ENCODE measurements at places on chromosomes 12 and 14.

DNA sequence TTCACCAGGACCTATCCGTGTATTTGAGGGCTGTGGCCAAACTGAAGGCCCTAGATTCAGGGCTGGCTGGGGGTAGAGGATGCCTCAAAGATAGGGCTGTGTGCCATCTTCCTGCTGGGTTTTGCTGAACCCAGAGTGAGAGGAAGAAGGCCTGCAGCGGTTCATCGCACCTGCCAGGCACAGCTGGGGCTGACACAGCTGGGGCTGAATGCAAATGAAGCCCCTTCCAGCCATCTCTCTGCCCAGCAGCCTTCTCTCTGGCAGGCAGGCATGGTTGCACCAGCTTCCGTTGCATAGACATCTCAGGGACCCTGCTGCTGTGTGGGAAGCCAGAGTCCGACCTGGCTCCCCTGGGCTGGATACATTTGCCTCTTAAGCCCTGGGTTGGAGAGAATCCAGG is 152.4 kb downstream of the TSPAN9 start:
- DNase-seq, result no peak

- no peak for DNase-seq
Observed at GRCh38 chr12:26276709-26277108, 81.3 kb downstream of the SSPN start.

DNA sequence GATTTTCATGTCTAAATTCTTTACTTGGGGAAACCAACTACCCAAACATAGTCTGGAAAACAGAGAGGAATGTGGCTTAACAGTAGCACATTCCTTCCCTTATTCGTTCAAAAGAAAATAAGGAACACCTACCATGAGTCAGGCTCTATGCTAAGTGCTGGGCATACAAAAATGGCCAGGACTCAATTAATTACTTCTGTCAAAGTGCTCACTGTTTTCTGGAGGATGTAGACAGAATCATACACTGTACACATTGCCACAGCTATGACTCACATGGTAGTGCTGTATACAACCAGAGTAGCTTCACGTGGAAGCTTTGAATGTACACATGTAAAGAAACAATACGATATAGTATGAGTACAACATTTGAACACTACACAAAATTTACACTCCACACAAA is 50.1 kb downstream of the SLC25A21 start:
- no peak for DNase-seq

- no peak for DNase-seq
Observed at GRCh38 chr12:72053604-72054003, 115.0 kb downstream of the TPH2 start.

GRCh38 chr14:95480887-95481226 is 35.6 kb downstream of the SYNE3 start:
- DNase-seq, result no peak

DNA sequence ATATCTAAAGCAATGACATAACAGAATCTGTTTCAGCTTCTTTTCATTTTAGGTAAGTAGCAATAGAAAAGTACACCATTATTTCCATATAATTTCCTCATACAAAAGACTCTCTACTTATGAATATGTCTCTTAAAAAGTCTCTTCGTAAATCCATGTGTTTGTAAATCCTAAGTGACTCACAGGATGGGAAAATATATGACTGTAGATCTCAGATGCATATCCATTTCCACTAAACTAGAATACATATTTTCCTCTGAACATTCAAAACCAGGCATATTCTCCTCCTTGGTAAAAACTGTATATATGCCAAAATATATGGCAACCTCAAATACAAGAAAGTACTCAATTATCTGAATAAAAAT is 93.6 kb downstream of the TXNDC16 start:
- DNase-seq, result no peak

GRCh38 chr12:102419094-102419764 is 61.1 kb downstream of the IGF1 start:
- DNase-seq, result no peak

DNA sequence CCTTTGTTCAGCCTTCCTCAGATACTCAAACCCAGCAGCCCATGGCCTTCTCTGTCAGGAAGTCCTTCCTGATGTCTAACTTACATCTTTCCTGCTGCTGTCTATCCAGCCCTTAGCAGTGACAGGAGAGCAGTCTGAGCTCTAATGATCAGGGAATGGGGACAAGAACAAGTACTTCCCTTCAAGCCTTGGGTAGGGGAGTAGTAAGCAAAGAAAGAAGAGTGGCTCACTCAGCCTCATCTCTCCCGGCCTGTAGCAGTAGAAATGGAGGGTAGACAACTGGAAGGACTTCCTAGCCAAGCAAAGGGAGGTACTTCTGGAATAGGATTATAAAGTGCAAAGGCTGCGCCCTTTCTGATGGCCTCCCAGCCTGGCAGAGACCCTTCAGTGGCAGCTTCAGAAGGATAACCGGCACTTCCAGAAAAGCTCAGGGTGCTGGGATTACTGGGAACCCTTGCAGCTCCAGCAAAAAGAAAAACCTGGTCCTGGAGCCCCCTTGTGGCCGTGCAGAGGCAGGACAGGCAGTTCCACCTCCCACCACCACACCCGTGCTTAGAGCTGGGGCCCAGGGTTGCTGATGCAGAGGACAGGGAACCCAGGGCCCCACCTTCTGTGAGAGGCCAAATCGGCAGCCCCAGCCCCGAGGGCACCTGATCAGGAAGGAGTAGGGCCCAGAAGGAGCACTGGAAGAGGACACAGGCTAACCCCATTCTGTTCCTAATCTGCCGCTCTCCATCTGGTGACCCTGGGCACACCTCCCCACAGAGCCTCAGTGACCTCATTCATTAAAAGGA is 12.4 kb upstream of the SMUG1 start:
- DNase-seq, result peak; percentile 69

GRCh38 chr14:104392001-104392395 is 187.6 kb upstream of the C14orf180 start:
- peak; percentile 3 for DNase-seq

- DNase-seq, result no peak
Observed at GRCh38 chr14:71554959-71555612, 377.1 kb upstream of the RGS6 start.

DNA sequence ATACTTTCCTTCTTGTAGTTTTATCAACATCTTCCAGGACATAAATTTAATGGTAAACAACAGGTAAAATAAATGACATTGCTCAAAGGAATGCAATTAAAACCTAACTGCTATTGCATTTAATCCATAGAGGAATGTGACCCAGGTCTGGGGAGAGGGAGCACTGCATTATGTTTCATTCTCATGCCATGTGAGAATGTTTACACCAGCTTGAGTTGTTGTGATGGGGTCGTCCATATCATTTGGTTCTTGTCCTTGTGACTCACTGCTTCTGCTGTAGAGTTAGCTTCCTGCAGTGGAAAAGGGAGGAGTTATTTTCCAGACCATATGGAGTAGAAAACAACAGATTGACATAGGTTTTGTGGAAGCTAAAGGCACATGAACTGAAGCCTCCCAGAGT is 129.3 kb upstream of the PMCH start:
- DNase-seq, result no peak

DNA sequence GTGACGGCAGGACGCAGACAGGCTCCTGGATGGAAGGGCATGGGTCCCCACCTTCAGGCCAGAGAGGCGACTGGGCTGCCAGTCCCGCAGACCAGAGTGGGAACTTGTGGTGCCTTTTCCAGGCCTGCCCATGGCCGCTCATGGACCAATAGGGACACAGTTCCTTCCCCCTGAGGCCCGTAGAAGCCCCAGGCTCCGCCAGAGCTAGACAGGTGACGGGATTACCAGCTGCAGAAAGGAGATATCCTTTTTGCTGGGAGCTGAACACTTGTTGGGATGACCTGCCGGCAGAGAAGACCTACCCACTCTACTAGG is 73.6 kb upstream of the RASSF8 start:
- no peak for DNase-seq

GRCh38 chr12:55707841-55708694 is at the start of gene ITGA7:
ITGA7 (minus strand) TSS chr12:55707904; CDS start chr12:55707682, 222 bp downstream.
- DNase-seq, result peak; percentile 69

- DNase-seq, result no peak
Observed at GRCh38 chr12:109239179-109239578, 69.9 kb downstream of the FOXN4 start.

GRCh38 chr14:103973354-103973753 is 31.0 kb upstream of the RD3L start:
- DNase-seq, result no peak

DNA sequence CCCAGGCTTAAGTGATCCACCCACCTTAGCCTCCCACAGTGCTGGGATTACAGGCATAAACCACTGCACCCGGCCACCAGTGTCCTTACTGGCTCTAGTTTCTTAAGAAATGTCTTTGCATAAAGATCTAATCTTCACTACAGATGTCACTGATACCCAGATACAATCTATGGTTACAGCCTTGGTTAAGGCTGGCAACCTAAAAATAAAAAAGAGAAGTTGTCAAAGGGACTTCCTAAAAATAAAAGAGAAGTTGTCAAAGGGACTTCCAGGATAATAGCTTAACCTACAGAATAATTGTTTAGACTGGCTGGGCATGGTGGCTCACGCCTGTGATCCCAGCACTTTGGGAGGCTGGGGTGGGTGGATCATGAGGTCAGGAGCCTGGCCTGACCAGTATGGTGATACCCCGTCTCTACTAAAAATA is 27.6 kb downstream of the ETFBKMT start:
- no peak for DNase-seq

DNA sequence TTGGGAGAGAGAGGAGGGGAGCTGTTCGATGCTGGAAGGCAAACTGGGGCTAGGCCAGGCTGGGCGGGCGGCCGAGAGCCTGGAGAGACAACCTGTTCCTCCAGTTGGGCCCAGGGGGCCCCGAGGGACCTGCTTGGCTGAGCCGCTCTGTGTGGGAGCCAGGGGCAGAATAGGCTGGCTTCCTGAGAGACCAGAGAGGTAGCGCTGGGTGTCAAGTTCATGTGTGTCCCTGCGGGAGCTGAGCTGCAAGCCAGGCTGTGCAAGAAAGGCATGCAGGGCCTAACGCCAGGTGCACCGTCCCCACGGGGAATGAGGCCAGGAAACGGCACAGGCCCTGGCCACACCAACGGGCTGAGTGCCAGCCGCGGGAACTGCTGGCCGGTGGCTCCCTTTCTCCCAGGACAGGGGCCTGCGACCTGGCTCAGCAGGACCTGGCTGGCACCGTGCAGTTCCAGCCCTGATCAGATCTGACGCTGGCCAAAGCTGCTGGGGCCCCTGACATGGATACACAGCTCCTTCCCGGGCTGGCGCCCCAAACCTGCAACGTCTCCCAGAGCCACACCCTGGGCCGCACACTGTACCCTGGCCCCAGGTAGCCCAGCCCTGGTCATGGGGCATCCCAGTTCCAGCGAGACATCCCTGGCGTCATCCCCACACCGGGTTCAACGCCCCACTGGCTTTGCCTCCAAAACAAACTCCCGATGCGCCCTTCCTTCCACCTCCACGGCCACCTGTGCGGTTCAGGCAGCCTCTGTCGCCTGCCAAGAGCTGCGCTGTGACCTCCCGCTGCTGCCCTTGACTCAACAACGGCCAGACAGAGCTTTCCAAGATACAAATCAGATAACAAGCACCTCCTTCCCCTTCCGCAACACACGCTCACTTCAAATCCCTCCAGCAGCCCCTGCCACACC is 65.0 kb downstream of the RFLNA start:
- DNase-seq, result no peak

- no peak for DNase-seq
Observed at GRCh38 chr14:73784181-73784987, 67.2 kb upstream of the PTGR2 start.

DNA sequence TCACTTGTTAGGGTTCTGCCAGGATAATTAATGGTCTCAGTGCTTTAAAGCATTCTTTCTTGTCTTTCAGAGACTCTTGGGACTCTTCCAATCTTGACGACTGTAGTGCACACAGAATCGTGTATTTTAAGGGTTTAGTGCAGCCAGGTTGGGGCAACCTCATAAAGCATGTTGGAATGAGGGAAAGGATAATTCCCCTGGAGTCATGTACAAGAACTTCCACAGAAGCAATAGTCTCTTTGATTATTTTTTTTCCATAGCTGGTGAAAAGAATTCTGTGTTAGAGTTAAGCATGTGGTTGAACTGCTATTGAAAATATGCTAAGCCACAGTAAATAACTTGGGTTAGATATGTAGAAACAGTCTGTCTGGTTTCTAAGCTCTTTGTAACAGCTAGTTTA is 246.8 kb upstream of the DAAM1 start:
- DNase-seq, result no peak

GRCh38 chr14:82419933-82420332 is 886.3 kb upstream of the SEL1L start:
- no peak for DNase-seq

Measured in activated naive CD4-positive, alpha-beta T cell treated with Interleukin-2 at 50 U/mL for 16 hours (primary cell).